ENCODE measurements at places on chromosomes 6 and 20.

DNA sequence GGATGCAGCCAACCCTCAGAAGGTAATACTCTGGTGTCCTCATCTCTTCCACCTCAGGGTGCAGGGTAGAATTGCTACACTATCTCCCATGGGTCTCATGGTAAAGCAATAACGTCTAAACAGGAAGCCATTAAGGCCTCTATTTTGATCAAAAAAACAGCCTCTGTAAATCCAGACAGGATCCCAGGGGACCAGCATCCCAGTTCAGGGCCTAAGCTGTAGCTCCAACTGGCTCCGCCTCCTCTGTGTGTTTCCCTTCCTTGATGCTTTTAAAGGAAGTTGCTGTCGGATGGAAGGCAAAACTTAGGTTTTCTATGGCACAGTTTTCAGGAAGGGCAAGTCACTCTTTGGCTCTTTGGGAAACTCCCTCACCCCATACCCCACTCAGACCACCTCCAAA is 222.0 kb downstream of the MAFB start:
- DNase-seq, result no peak

DNA sequence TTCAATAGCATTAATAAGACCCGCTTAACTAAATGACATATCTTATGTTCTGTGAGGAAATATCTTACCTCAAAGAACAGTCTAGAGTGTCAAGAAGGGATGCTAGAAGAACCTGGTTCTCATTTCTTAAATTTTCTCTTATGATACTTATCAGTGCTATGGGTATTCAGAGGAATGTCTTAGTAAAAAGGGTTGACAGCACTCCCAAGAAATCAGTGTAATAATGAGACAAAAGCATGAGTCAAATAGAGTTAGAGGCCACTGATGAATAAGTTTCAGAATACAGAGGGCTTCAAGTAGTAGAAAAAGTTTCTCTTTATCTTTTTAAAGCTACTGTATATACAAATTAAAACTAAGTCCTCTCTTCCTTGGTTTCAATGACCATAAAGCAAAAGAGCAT is 242.8 kb downstream of the GJA1 start:
- no peak for DNase-seq

GRCh38 chr6:36039112-36039511 is 11.5 kb downstream of the MAPK14 start:
- no peak for DNase-seq

DNA sequence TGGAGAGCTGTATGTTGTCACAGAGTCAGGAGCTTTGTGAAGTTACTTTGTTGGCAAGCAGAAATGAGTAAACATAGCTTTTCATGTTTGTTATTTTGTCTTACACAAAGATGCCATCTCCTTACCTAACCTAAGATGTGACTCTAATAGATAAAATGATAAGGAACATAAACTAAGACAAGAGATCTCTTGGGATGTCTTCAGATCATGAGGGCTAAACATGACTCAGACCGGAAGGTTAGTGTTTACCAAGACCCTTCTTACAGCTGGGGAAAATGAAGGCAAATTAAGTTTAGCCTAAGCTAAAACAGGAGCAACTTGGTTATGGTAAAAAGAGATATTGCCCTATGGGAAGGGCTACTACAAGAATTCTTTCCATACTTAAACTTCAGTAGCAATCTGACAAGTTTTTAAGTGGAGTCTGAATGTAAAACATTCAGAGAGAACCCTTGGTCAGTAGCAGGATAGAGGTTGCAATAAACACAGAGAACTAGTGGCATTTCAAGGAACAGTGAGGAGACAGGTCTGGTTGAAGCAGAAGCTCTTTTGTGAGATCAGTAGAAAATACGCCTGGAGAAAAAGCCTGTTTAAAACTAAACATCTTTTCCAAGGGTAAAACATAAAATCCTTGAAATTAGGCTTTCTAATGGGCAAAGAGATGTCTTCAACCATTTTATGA is 29.9 kb downstream of the SGK1 start:
- no peak for DNase-seq

DNA sequence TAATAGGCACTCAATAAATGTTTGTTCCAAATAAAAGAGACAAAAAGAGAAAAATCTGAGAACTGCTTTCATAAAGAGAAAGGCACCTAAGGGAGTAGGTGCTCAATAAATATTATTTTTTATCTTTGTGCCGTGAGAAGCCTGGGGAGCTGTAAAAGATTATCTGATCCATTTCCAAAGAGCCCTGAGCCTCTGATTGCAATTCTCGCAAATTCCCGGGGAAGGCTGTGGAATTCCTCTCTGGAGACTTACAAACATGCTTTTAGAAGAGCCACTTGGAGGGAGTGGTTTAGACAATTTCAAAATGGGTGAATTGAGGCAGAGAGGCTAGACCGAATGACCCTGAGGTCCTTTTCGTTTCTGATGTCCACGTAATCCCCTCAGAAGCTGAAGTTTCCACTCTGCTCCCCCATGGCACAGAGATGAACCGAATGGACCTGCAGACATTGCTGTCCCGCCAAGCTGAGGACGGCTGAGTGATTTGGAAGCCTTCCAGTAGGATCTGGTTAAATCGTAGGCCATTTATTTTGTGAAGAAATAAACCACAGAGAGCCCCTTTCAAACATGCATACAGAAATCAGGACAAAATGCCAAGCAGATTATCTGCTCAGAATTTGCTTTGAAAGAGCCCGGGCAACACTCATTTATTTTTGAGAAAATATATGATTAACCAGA is 77.8 kb downstream of the PKHD1 start:
- no peak for DNase-seq

DNA sequence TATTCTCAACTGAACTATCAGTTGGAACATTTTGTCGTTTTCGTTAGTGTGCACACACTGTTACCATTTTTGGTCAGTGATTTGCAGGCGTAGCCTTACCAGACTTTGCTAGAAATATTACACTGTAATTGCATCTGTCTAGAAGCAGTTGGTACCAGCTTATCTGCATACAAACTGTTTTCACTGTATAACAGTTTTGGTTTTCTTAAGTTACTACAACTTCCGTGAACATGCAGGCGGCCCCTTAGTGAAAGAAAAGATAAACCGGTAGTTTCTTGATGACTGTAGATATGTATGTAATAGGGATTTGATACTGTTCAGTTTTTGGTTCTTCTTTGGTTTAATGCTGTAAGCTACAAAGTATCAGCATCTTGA is 1.3 kb downstream of the DSTN start:
- DNase-seq, result no peak

DNA sequence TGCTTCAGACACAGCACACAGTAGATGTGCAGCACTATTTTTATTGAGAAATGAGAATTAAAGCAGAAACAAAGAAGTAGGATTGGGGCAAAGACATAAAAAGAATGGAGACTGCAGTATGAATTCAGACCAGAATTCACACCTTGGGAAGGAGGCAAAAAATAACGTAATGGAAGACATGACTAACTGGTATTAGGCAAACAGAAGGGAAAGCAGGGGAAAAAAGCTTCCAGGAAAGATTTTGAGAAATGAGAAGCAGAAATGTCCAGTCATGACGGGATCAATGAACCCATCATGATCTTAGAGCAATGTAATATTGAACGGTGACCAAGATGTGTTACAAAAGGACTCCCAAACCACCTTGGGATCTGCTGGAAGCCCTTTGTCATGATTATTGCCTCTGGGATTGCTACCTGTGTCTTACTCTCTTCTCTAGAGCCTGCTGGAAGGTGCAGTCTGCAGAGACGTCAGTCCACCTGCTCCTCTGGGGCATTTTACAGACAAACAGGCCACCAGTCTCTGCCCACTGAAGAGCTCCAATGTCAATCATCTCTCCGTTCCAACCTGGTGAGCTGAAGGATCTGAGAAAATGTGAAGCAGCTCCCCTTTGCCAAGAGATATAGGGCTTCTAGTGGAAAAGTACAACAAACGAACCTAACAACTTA is 8.7 kb downstream of the NUDT3 start:
- DNase-seq, result no peak

- DNase-seq, result no peak
These were observed 33.7 kb upstream of the MYLIP start for GRCh38 chr6:16095180-16095579.

GRCh38 chr6:40933864-40934263 is 105.2 kb downstream of the UNC5CL start:
- DNase-seq, result no peak

GRCh38 chr6:1781152-1781816 is 171.6 kb downstream of the FOXC1 start:
- DNase-seq, result no peak

GRCh38 chr6:118869894-118870589 is 23.9 kb upstream of the ASF1A start:
- DNase-seq, result no peak

- no peak for DNase-seq
These were observed 118.6 kb upstream of the BCLAF1 start for GRCh38 chr6:136408204-136408603.

DNA sequence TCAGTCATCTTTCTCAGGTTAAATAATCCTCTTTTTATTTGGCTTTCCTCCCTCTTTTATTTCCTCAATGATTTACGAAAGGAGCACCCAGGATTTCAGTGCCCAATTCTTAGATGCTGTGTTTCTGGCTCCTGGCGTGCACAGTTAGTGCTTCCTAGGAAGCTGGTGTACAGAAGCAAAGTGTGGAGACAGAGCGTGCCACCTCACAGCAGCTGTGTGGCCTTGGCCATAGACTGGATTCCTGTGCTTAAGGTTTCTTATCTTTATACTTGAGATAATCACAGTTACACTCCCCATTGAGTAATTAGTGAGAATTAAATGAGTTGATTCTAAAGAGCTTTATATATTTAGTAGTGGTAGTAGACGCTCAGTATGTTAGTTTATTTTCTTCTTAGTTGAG is 39.7 kb upstream of the GJA1 start:
- no peak for DNase-seq

- no peak for DNase-seq
These were observed 31.5 kb downstream of the RRBP1 start for GRCh38 chr20:17650301-17651128.

GRCh38 chr6:121142093-121142492 is 192.2 kb downstream of the TBC1D32 start:
- no peak for DNase-seq
